Activated T-cell treated with anti-CD3 and anti-CD28 coated beads for 1 hour (primary cell): ENCODE measurements at places on chromosomes 4 and X.

DNA sequence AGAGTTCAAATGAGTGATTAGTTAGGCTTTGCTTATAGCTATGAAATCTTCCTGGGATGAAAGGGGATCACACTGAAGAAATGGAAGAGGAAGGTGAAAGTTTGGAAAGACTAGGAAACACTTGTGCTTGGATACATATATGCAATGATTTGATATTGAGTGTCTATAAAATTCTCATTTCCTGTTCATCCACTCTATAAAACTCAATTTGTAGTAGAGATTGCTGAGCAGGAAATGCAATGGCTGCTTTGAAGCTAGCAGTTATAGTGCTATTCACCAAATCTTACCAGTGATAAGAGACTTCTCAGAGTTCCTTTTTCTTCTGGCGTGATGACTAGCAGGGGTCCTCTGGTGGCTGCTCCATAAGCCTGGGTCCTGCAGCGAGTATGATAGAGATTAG, 128.1 kb upstream of the HPF1 start:
- no peak for DNase-seq

- DNase-seq = no peak
Measured at GRCh38 chr4:39626913-39627312, 11.8 kb downstream of the SMIM14 start.

GRCh38 chrX:96027407-96027806, 657.2 kb upstream of the DIAPH2 start:
- no peak for DNase-seq

- no peak for DNase-seq
Measured at GRCh38 chr4:17335371-17335770, 176.5 kb downstream of the QDPR start.

DNA sequence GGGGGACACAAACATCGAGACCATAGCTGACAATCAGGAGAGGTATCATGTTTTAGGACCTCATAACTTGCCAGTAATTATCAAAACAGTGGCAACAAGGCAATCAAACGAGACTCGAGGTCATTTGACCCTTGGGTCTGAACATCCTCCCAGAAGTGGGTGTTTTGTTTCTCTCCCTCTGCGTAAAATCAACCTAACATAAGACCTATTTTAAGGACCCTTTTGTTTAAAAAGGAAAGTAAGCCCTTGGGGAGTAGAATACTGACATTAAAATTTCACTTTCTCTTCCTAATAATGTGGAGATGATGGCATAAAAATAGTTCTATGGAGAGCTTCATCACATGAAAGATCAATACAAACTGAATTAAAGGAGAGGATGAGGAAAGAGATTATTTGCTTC, 106.2 kb upstream of the PUDP start:
- no peak for DNase-seq

- no peak for DNase-seq
Measured at GRCh38 chrX:112832481-112833095, 8.0 kb downstream of the AMOT start.

GRCh38 chr4:77715414-77716290, 103.5 kb downstream of the CNOT6L start:
- no peak for DNase-seq
